Fibroblast of lung (primary cell): ENCODE measurements at places on chromosomes 4 and X. TPM values are rescaled to one million over a fixed set of nuclear protein-coding genes. Genes with fewer than 3 reads are reported as not detected.
A peak's percentile ranks its signal among the peaks of the same experiment; 100 is the strongest.

- DNase-seq = peak; percentile 62
Measured at GRCh38 chrX:139720136-139720535, 12.2 kb upstream of the MCF2 start.

DNA sequence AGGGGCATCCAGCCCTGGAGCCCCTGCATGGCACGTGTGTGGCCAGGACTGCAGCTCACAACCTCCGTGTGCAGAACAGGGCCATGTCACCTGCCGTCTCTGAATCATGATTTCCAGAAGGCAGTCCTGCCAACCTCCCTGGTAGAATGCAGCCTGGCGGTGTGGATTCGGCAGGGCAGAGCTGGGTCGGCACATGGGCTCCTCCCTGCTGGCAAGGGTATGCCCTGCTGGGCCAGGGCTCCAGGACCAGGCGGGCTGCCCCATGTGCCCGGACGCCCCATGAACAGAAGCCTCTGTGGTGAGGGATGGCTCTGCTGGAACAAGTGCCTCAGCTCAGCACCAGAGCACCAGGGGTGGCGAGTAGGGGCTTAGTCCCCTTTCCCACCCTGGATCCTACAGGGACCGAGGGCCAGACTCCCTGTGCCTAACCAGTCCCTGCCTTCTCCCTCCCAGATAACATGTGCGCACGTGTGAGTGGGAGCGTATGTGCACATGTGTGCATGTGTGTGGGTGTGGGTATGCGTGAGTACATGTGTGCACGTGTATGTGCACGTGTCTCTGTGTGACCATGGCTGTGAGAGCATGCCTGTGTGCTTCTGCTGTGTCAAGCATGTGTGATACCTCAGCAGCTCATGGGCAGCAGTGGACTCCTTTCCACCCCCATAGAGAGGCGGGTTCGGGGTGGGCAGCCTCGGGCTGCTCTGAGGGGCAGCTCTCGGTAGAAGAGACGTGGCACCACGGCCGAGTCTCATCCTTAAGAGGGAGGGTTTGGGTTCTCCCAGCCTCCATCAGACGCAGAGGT lies 10.3 kb upstream of the MXD4 start:
- DNase-seq = no peak

GRCh38 chrX:72020204-72020603 lies 109.6 kb downstream of the NHSL2 start:
- DNase-seq = no peak

- DNase-seq = no peak
Measured at GRCh38 chrX:146224442-146224841, 406.8 kb downstream of the SLITRK2 start.

GRCh38 chr4:88445252-88445651 lies 11.7 kb upstream of the HERC5 start:
- DNase-seq = no peak

DNA sequence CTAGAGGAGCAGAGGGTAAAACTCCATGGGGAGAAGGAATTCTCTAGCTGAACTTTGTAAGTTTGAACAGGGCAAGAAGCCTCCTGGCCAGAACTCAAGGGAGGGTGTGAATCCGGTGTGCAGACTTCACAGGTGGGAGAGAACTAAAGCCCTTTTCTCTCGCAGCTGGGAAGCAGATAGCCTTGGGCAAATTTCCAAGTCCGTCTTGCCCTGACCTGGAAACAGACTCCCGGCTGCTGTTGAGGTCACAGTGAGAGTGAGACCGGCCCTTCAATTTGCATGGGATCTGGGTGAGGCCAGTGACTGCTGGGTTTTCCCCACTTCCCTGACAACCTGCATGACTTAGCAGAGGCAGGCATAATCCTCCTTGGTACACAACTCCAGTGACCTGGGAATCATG lies 94.5 kb upstream of the ZNF827 start:
- DNase-seq = no peak

GRCh38 chr4:80172203-80172602 lies 25.1 kb upstream of the PRDM8 start:
- DNase-seq = no peak

DNA sequence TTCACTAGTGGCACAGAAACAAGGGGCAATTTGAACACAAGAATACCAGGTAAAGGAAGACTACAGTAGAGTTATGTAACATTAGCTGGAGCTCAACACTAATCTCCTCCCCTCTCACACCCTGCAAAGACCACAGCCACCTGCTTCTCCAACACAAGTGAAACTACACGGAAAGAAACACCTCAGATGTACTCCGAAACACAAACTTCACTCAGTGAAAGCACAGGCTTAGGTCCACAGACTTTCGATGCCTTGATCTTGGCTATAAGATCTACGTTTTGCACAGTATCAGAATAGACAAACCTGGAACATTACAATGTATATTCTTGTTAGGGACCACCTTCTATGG lies 7.6 kb downstream of the ACSL1 start:
- DNase-seq = no peak

DNA sequence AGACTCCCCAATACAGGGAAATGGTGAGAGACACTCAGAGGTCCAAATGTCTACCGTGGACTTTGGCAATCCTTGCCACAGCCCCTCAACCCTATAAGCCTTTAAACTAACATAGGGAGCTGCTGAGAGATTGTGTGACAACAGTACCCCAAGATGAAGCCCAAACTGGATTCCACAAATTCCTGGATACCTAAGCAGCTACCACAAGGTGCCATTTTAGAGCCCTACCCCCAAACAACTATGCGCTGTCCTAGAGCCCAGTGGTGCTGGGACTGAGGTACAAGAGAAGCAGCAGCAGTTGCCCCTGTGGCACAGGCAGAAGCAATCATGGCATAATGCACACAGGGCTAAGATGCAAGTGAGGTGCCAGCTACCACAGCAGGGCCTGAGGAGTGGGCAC lies 2.7 kb upstream of the TMPRSS11F start:
- DNase-seq = no peak

GRCh38 chr4:165826166-165826565 lies 46.9 kb upstream of the TLL1 start:
- no peak for DNase-seq

DNA sequence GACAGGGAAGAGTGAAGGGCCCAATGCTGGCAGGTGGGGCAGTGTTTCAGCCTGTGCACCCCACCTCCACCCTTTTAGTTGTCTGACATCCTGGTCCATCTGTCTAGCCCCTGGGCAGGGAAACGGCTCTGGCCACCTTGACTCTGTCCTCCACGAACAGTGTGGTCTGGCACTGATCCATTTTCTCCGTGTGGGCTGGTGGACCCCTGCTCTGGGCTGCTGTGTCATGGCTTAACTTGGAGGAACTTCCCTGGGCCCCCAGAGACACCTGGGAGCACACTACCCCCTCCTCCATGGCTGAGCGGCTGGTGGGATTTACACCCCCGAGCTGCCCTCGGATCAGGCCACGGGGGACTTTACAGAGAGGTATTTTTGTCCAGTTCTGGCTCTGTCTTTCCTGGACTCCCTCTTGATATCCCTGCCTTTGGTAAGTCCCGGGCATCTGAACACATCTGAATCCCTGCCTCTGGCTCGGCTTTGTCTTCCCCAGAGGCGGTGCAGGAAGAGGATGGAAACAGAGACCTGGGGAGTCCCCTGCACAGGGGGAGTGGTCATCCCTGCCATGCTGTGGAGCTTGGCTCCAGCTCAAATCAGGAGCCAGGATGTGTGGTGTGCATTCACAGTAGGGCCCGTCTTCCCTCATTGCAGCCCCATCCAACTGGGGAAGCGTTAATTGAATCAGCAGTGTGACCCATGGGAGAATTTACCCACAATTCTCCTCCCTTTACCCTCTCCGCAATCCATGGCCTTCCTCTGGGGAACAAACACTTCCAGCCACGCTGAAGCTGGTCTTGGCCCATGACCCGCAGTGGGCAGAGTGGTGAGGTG lies 6.3 kb upstream of the NKX1-1 start:
- no peak for DNase-seq

DNA sequence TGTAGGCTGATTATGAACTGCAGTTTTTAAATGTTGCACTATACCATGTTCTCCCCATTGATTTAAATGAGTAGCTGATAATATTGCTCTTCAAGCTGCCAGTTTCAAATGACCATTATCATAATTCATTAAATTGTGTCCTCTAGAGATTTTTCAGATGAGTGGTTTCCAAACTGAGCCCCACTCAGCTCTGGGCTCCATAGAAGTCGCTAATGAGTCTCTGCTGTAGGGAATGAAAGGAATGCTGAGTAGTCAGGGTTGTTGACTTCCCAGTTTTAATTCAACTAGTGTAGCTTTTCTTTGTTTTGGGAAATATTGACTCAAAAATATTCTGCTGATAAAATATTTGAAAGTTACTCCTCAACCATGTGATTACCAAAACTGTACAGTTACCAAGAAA lies 1081.1 kb downstream of the ARAP2 start:
- no peak for DNase-seq

- DNase-seq = no peak
Measured at GRCh38 chr4:180909279-180909678, 1333.9 kb upstream of the TENM3 start.

GRCh38 chr4:153246446-153247115 lies 42.3 kb downstream of the TRIM2 start:
- DNase-seq = no peak

DNA sequence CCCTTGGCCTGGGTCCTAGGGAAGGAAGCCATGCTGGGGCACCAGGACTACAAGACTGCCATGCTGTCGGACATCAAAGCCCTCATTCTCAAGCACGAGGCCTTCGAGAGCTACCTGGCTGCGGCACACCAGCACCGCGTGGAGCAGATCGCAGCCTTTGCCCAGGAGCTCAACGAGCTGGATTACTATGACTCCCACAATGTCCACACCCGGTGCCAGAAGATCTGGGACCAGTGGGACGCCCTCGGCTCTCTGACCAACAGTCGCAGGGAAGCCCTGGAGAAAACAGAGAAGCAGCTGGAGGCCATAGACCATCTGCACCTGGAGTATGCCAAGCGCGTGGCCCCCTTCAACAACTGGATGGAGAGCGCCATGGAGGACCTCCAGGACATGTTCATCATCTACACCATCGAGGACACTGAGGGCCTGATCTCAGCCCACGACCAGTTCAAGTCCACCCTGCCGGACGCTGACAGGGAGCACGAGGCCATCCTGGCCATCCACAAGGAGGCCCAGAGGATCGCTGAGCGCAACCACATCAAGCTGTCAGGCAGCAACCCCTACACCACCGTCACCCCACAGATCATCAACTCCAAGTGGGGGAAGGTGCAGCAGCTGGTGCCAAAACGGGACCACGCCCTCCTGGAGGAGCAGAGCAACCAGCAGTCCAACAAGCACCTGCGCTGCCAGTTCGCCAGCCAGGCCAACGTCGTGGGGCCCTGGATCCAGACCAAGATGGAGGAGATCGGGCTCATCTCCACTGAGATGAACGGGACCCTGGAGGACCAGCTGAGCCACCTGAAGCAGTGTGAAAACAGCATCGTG lies 487.0 kb downstream of the TRAM1L1 start:
- no peak for DNase-seq

- no peak for DNase-seq
Measured at GRCh38 chr4:68948044-68948743, 3.4 kb downstream of the UGT2A3 start.

- peak; percentile 16 for DNase-seq
Measured at GRCh38 chr4:122577808-122578781, 42.8 kb downstream of the IL21 start.

- DNase-seq = no peak
Measured at GRCh38 chrX:68851082-68851481, 22.3 kb downstream of the EFNB1 start.

GRCh38 chr4:142281999-142282398 lies 564.1 kb downstream of the INPP4B start:
- DNase-seq = no peak

DNA sequence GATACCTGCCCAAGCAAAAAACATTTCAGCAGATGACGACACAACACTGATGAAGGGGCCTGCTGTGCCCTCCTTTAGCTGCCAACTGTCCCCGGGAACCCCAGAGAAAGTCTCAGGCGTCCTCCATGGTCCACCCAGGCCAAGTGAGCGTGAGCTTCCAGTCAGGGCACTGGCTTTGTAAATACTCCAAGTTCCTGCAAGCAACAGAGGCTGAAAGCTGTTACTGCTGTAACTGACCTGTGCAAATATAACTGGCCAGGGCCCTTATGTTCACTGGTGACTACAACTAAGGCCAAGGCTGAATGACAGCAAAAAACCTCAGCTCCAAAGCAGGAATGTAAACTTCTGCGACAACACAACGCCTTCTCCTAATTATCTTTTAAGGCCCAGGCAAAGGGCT lies 8.2 kb downstream of the WDR1 start:
- no peak for DNase-seq

DNA sequence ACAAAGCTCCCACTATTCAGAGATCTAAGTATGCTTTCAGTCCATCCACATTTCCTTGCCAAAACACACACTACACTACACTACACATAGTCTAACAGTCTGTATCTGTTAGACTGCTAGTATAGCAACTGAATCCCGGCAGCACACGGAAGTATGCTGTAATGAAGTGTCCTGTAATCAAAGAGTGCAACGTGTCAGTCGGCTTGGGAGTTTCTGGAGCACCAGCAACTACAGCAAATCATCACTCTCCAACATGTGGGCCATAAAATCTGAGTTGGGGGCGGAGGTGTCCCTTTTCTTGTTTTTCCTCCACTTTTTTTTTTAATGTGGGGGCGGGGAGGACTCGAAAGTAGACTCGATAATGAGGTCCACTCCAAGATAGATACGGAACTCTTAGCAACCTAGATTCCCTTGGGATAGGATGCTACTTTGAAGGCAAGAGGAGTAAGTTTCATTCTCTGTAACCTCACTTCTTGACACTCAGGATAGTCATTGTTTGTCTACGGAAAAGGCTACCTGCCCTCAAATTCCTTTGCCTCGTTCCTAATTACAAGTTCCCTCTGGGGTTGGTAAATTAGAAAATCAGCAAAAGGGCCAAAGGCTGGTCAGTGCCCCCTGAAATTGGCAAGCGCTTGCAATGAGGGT lies 722 bp downstream of the SLC10A7 start:
- peak; percentile 56 for DNase-seq

GRCh38 chrX:17544821-17545220 lies 169.8 kb downstream of the NHS start:
- no peak for DNase-seq

GRCh38 chr4:184624972-184625554 lies 24.2 kb downstream of the CASP3 start:
- DNase-seq = no peak

- peak; percentile 49 for DNase-seq
Measured at GRCh38 chr4:76504613-76505465, 69.8 kb downstream of the SHROOM3 start.

- DNase-seq = no peak
Measured at GRCh38 chrX:151536571-151536970, 26.9 kb upstream of the PASD1 start.

- DNase-seq = no peak
Measured at GRCh38 chr4:2947926-2948325, 15.3 kb downstream of the NOP14 start.

Gene VGLL1
- total RNA-seq = not detected in 2 replicates

Gene HSFX1
- total RNA-seq = 0.51 and 0.66 TPM in 2 replicates

Gene BEX4
- total RNA-seq = 11.1 and 20.3 TPM in 2 replicates

Gene POU3F4
- total RNA-seq = under 0.01 TPM in 1 of 2 replicates, not detected in the other

Gene RAB9B
- total RNA-seq = 0.50 and 0.77 TPM in 2 replicates

Gene PHOX2B
- not detected in 2 replicates for total RNA-seq

Gene CORIN
- under 0.01 and 1.5 TPM in 2 replicates for total RNA-seq

Gene AFF2
- under 0.01 and 0.26 TPM in 2 replicates for total RNA-seq

Gene PRDM5
- 19.0 TPM in 2 replicates for total RNA-seq

Gene HERC5
- total RNA-seq = 3.3 TPM in 2 replicates

Gene TCP11X2
- not detected in 2 replicates for total RNA-seq
